ENCODE measurements at places on chromosomes 3 and 15. TPM values are rescaled to one million over a fixed set of nuclear protein-coding genes. Genes with fewer than 3 reads are reported as not detected.
A peak's percentile ranks its signal among the peaks of the same experiment; 100 is the strongest.

- DNase-seq, result no peak
Measured at GRCh38 chr3:42381551-42382082, 28.8 kb downstream of the LYZL4 start.

DNA sequence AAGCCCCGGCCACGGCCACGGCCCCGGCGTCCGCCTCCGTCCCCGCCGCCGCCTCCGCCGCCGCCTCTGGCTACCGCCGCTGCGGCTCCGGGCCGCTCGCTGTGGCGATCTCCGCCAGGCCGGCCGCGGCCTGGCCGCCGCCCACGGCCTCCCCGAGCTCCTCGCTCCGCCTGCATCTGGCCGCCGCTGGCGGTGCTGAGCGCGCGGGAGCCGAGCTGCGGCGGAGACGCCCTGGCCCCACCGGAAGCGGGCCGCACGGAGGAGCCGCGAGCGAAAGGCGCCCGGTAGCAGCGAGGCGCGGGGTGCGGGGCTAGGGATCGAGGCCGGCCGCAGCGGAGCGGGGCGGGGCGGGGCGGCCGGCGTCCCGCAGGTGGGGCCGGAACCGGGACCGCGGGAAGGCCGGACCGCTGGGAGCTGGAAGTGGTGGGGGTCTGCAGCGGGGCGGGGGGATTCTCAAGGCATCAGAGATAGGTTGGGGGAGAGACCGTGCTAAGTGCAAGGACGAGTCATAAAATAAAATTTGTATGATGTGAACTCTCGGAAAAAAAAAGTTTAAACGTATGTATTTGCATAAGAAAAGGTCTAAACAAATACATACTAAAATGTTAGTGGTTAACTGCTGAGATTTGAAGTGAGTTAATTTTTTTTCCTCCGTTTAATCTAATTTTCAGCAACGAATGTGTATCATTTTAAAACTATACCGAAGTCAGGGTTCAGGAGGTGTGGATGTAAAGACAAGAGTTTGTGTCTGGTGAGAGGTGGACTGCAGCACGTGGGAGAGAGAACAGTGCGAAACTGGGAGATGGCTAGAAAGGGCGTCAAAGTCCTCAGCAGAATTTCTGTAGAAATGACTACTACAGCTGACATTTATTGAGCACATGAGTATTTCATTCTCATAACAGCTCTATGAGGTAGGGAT, at the start of gene AVEN:
Gene AVEN, minus strand, starts transcription at position 334 of the 919 bp plus-strand sequence. Its CDS starts 158 bp downstream, at position 176.
- peak; percentile 76 for DNase-seq

GRCh38 chr3:116809208-116809607, 99.6 kb downstream of the TUSC7 start:
- no peak for DNase-seq

RLBP1 gene
- total RNA-seq, result not detected
